ENCODE measurements at places on chromosomes 7 and 10.

- DNase-seq = no peak
Measured at GRCh38 chr10:21479570-21480315, 45.7 kb downstream of the SKIDA1 start.

- DNase-seq = no peak
Measured at GRCh38 chr7:7920481-7920880, 48.1 kb upstream of the GLCCI1 start.

DNA sequence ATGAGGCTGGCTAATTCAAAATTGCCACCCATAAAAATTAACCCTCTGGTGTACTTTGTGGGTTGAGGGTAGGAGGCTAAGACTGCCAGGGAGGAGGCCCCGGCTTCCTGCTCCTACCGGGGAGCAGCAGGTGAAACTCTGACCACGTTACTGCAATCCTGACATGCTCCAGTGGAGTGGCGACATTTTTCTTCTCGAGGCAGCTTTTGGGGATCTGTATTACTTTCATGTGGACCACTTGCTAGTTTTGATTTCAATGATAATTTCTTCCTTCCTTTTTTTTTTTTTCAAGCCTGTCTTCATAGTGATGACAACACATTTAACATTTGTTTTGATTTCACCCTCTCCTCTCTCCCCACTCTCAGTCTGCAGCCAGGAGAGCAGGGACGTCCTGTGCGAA lies 14.6 kb downstream of the GATA3 start:
- no peak for DNase-seq

- no peak for DNase-seq
Measured at GRCh38 chr10:22810643-22811465, 96.5 kb upstream of the PIP4K2A start.

DNA sequence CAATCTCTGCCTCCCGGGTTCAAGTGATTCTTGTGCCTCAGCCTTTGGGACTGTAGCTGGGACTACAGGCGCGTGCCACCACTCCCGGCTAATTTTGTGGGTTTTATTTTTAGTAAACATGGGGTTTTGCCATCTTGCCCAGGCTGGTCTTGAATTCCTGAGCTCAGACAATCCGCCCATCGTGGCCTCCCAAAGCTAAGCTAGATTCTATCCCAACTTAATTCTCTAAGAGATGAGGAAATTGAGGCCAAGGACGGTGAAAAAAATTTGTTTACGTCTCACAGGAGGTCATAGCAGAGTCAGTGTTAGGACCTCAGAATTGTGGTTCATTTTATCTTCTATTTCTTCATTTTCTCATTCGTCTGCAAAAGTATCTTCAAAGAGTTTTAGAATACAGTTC lies 6.1 kb downstream of the CCAR1 start:
- no peak for DNase-seq

- DNase-seq = no peak
Measured at GRCh38 chr7:12436896-12437535, 33.4 kb upstream of the VWDE start.

DNA sequence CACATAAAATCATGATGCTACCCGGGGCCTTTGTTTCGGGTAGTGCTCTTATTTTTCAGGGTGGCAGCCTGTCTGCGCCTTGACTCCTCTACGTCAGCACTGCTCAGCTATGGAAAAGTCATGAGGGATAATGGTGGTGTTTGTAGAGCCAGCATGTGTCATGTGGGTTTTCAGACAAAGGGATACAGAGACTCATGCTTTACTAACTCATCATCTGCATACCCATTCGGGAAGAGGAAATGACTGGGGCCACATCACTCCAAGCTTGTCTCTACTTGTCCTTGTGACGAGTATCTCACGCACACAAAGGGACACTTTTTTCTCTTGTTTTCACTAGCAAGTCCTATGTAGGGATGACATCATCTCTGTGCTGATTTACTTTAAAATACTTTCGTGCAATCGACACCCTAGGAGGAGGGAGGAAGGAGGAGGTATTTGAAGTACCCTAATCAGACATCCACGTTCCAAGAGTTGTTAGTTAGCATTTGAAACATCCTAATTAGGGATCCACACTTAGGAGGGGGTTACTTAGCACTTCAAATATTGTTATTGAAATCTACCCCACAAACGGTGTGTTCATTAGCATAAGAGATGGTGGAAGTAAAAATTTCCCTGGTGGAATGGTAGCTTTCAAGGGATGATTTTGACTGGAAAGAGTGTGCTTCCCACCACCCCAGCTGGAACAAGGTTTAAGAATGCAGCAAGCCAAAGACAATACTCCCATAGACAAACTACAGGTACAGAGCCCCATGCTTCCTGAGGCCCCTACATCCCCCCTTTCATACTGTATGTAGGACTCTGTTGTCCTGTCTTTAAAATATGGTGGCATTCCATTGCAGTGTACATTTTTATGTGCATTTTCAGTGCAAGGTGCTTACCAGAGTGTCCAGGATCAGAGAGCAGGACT lies 52.0 kb downstream of the THNSL1 start:
- DNase-seq = no peak

DNA sequence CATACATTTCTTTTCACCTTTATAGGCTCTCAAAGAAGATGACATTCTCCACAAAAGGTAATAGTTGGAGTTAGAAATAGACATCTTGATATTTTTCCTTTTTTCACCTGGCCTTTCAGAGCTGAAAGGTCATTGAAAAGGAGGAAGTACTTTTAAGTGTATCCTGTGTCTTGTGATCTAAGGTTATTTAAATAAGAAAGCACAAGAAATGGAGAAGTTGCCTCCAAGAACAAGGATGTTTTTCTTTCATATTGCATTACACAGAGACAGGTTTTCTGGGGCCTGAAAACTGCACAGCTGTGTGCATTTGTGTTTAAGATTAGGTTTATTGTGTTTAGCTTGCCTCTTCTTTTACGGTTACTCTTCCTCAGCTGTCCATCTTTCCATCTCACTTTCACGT lies 103.4 kb upstream of the SEMA3D start:
- no peak for DNase-seq

DNA sequence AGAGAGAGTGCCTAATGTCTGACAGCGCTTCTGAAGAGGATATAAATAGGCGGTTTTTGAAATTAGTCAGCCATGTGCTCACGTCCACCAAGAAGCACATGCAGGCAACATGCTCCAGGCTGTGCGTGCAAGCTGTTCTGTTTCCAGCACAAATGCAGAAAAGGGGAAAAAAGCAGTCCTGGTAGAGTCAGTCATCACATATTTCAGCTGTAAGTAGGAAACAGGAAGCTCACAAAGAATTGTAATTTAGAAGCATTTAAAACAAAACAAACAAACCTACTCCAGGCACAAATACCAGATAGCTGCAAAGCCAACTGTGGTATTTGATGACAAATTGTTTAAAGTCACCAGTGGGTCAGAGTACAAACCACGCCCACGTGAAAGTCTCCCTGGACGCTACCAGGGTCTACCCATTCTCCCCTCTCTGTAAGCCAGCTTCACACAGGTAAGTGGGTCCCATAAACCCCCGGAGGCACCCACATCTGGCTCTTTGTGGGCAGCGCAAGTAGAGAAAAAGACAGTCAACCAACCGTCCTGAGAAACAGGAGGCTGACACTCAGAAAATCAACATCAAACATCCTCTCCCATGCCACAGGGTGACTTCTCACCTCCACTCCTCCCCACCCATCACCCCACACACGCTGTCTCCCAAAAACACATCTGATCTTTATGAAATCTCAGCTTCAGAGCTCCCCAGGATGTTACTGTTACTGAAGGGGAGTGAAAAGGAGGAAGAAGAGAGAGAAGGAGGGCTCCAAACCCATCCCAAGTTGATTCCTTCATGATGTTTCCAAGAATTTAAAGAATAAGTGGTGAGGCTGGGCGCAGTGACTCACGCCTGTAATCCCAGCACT lies 186.4 kb downstream of the FAM107B start:
- no peak for DNase-seq

DNA sequence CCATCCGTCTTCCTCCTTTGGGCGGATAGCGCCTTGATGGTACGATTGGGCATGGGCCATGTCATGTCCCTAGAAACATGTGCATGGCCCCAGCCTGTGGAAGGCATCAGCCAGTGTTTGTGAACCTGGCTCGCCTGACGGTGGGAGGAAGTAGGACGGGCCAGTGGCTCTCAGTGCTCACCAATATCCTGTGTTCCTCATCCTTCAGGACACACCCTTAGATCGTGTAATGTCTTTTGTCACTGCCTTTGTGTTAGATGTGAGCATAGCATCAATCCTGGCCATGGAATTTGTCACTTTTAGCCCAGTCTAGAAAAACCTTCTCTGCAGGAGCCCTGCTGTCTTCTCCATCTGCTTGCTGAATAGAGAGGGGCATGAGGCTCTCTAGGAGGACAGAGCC lies 77.6 kb downstream of the PFKFB3 start:
- no peak for DNase-seq

DNA sequence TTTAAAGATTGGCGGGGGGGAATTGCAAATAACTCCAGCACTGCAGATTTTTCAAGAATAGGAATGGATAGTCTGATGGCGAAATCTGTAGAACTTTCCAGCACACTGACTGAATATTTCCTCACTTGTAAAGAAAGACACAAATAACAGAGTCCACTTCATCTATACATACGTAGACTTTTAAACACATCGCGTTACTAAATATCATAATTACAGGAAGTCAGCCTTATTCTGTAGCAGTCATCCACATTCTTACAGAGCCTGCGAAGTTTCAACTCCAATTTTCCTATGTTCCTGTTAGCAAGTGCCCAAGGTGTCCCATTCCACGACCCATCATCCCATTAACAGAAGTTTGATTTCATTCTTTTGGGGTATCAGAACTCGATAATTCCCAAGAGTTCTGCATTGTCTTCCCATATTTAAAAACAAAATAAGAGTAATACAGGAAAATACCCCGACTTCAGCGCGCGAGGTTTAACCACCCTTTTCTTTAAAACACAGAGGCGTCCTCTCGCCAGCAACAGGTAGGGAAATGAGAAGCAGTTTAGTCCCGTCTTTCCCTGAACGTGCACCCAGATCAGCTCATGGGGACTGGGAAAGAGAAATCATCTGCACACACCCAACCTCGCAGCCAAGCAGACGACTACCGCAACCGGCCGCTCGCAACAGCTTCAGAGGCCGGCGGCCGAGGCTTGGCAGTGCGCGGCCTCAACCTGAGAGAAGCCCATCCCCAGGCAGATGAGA lies 880 bp downstream of the HERC4 start:
- no peak for DNase-seq

GRCh38 chr7:129394982-129395914 lies 39.0 kb upstream of the STRIP2 start:
- no peak for DNase-seq

DNA sequence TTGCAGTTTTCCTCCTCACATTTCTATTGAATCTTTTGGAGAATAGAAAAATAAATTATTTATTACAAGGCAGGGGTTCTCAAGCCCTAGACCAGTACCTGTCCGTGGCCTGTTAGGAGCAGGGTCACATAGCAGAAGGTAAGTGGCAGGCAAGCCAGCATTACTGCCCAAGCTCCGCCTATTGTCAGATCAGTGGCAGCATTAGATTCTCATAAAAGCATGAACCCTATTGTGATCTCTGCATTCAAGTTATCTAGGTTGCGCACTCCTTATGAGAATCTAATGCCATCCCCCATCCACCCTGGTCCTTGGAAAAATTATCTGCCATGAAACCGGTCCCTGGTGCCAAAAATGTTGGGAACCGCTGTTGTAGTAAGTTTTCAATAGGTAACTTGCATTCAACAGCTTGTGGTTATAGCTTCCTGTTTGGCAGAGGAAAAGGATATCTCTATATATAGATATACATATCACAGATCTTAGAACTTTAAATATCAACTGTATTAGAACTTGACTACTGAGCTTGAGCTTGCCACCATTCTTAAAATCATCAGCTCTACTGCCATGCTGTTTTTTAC lies 165.1 kb downstream of the AHR start:
- DNase-seq = no peak

GRCh38 chr10:100730725-100731406 lies 14.5 kb upstream of the PAX2 start:
- DNase-seq = no peak

- no peak for DNase-seq
Measured at GRCh38 chr10:22958338-22958737, 30.5 kb downstream of the ARMC3 start.

- no peak for DNase-seq
Measured at GRCh38 chr7:84389242-84389641, 194.7 kb upstream of the SEMA3A start.

- no peak for DNase-seq
Measured at GRCh38 chr7:44713141-44713540, 35.5 kb upstream of the ZMIZ2 start.

- DNase-seq = no peak
Measured at GRCh38 chr10:131947631-131948347, 33.9 kb downstream of the BNIP3 start.

DNA sequence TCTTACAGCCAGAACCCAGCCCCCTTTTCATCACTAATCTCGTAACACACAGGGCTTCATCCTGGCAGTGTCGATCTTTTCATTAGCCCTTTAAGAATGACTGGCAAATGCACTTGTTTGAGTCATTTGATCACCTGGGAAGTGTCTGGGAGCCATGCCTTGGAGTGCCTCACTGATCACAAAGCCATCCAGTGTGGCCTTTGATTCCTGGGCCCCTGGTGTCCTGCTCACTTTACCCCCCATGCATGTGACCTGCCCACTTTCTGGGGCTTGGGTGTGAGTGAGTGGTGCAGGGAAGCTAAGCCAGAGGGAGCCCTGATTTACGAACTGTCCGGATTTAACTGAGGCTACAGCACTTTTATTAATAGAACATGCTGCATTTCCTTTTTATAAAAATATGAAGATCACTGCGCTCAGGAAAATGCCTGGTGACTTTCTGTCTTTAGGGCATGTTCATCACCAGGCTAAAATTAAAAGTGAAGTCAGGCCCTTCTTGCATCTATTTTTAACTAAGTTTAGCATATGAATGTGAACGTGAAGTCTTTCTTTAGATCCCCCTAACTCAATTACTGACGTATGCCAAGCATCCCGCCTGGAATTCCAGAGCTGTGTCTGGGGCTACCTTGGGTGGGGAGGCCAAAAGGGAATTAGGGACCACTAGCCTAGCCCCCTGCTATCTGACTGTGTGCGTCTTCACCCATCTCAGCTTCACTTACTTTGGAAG lies 23.6 kb downstream of the RBM20 start:
- DNase-seq = no peak

- no peak for DNase-seq
Measured at GRCh38 chr7:72924386-72924732, 536 bp upstream of the POM121 start.

DNA sequence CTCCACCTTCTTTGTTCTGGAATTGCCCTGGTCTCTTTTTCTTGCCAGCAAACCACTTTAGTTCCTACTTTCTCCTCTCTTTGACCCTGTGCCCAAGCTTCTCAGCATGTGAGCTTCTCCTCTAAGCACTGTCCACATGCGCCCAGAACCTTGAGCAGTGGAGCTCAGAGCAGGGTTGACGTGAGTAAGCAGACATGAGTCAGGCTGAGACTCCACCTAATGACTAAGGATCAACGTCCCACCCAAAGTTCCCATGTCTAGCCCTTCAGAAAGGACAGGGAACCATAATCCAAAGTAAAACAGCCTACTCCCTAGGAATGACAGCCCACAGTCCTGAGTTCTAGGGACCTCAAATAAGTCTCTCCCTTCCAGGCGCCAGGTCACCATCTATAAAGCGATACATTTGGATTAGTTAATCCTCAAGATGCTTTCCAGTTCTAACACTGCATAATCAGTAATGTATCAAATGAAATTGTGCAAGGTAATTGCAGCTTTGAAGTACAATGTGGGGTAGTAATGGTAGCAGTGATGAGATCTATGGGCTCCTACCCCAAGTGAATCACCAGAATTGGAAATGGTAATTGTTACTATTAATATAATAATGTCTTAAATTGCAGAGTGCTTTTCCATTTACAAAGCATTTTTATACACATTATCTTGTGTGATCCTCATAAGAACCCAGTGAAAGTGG lies 44.5 kb downstream of the KCNMA1 start:
- DNase-seq = no peak

Data from activated T-cell treated with anti-CD3 and anti-CD28 coated beads for 4 hours (primary cell).